Coronary artery (tissue), 2 donors: ENCODE measurements at places on chromosomes 16 and 17.

DNA sequence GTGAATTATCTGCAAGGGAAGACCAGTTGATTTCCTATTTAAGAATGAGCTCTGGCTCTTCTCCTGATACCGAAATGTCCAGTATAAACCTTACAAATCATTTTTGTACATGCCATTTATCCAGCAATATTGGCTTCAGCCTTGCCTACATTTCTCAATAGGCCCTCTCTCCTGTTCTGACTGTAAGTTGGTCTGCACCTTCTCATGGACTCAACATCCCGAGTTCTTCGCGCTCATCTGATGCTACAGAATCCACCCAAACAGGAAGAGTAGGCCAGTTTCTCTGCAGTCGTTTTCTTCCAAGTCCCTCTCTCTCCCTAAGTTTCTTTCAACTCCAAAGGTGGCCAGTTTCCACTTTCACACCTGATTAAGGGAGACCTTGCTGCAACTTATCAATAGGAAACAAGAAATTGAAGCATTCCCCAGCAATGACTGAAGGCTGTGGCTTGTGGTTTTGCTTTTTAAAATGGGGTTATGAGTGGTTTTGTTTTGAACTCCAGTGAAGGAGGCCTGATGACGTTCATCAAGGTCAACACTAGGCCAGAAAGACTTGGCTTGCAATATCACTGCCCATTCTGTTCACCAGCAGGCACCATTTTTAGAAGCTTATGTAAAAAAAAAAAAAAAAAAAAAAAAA lies 383.0 kb downstream of the MAF start:
- no peak for DNase-seq

- DNase-seq = no peak
These were observed 8.4 kb downstream of the CEP112 start for GRCh38 chr17:66183529-66183928.

- no peak for DNase-seq
These were observed 416 bp downstream of the KIFC3 start for GRCh38 chr16:57801809-57802340.

- no peak for DNase-seq
These were observed 85.1 kb downstream of the WWOX start for GRCh38 chr16:78184238-78185183.

GRCh38 chr16:82660966-82661365 lies 34.2 kb downstream of the CDH13 start:
- DNase-seq = no peak

DNA sequence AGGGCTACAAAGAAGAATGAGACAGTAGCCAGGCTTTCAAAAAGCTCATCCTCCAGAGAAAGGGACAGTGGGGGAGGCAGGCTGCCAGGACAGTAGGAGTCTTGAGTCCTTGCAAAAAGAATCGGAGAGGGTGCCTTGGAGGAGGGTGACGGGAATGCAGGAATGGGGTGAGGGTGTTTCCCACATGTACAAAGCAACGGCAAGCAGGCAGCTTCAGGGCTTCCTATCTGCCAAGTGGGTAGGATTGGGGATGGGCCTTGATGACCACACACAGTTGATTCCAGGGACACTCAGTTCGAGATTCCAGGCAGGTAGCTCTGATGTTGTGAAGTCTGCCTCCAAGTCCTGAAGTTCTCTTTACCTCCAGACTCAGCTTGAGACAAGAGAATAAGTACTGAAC lies 54.4 kb downstream of the C17orf67 start:
- no peak for DNase-seq
